NCI-H2107 (cell line): ENCODE measurements at places on chromosomes 13 and 19.
A peak's percentile ranks its signal among the peaks of the same experiment; 100 is the strongest.

DNA sequence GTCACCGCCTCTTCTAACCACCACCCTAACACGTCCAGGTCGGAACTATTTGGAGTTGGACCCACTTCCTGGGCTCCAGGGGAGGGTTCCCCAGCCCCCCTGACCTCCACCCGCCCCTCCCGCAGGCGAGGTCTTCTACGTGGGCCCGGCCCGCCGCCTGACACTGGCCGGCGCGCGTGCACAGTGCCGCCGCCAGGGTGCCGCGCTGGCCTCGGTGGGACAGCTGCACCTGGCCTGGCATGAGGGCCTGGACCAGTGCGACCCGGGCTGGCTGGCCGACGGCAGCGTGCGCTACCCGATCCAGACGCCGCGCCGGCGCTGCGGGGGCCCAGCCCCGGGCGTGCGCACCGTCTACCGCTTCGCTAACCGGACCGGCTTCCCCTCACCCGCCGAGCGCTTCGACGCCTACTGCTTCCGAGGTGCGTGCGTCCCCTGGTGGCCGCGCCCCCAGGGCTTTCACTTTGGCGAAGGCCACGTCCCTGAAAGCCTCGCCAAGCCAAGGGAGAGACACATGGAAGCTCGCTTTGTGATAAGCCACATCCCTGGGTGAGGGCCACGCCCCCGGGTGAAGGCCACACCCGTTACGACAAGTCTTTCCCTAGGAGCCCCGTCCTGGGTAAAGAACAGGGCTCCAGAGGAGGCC is 13.2 kb downstream of the NCAN start:
- peak; percentile 65 for DNase-seq

DNA sequence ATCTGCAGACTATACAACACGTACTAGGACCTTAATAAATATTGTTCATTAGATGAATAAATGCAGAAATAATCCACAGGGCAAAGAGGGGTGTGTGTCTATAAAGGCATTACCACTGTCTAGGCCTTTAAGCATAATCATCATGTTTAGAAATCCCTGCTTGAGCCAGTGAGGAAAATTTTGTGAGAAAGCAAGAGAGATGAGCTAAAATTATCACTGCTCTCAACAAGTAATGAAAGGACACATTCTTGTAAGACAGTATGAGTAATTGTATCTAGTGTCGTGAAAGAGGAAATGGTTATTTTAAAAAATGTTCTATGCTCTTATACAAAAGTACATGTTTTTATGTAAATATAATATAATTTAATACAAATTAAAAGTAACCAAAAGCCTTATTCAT is 1699.4 kb downstream of the PCDH9 start:
- no peak for DNase-seq

DNA sequence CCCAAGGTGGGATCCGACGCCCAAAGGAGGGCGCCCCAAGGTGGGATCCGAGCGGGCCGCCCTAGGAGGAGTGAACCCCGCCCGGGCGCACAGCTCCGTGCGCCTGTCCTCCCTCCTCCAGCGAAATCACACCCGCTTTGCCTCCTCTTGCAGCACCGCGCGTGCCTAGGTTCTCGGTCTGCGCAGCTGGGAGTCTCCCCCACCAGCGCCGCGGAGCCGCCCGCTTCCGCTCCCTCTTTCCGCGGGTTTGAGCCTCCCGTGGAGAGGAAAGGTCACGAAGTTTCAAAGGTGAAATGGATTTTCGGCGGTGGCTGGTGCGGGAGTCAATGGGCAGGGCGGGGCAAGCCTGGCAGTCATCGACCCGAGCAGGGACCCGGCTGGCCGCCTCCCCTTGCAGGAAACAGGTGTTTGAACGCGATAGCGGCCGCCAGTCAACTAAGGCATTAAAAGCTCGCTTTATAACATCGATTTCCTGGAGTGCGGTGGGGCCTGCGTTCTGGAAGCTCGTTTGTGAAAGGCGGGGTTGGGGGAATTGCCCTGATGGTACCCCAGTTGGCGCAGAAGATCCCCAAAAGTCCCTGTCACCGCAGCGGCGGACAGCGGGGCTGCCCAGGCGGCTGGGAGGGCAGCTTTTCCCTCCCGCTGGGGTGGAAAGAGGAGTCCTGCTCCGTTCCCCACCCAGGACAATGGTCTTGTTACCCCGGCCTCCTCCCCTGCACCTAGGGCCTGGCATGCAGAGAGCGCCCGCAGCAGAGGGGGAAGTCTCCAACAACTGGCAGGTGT is 9.0 kb upstream of the SOX1 start:
- DNase-seq = no peak

- DNase-seq = no peak
Measured at GRCh38 chr13:90889906-90890834, 457.3 kb upstream of the MIR17HG start.

DNA sequence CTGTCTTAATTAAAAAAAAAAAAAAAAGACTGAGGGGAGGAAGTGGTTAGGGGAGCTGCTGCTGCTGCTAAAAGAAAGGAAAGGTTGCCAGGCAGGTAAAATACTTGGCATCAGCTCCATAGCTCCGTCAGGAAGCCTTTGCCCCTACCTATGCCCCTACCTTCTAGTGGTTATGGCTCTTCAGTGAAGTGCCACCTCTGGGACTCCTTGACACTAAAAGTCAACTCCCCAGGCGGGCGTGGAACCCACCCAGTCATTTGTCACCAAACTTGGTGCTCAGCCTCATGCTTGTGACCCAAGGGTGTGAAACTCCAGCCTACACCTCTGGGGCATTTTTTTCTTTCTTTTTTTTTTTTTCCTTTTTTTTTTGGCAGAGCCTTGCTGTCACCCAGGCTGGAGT is 4.9 kb upstream of the NECTIN2 start:
- DNase-seq = no peak

DNA sequence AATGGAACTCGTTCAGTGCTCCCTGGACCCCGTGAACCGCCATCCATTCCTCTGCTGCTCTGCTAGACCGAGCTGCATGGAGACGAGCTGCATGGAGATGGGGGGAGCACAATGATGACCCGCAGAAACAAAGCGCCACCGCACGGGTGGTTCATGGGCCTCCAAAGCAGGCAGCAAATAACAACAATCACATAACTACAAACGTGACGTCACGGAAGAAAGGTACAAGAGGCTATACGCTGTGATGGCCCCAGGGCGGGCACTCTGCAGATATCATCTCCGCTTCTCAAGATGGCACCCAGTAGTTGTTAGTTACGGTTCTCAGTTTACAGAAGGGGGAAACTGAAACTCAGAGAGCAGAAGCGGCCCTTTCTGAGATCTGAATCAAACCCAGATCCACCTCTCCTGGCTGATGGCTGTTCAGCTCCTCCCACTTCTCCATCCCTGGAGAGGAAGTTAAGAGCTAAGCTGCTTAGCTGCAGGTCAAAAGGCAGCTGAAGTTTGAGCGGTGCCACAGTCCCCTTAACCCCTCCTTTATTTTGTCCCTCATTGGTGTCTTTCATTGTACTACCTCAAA is 1.7 kb downstream of the ATP13A1 start:
- DNase-seq = no peak

DNA sequence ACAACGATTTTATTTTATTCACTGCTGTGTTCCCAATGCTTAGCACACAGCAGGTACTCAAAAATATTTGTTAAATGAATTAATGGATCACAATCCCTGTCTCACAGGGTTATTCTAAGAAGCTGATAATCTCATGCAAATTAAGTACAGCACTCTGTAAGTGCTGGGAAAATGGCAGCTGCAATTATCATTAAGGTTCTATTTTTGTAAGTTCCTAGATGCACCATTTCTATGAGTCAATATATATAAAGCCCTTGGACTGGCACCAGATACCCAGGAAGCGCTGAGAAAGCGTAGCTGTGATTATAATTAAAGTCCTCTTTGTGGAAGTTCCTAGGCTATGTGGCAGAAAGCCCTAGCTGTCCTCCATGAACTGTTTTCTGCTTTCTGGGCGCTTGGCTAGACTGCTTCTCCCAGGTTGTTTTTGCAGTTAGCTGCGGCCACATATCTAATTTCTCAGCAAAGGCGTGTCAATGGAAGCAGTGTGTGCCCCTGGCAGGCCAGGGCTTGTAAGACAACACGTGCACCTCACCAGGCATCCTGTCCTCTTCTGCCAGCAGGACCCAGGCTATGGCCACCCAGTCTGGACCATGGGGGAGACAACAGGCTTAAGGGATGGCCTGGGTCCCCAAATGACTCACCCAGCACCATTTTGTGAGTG is 5.2 kb upstream of the SRRM5 start:
- DNase-seq = no peak

- DNase-seq = no peak
Measured at GRCh38 chr19:48053856-48054255, 10.0 kb upstream of the CABP5 start.

- no peak for DNase-seq
Measured at GRCh38 chr13:107217251-107217650, 649.3 kb upstream of the ARGLU1 start.

- no peak for DNase-seq
Measured at GRCh38 chr13:49165798-49166752, 54.1 kb upstream of the MLNR start.

DNA sequence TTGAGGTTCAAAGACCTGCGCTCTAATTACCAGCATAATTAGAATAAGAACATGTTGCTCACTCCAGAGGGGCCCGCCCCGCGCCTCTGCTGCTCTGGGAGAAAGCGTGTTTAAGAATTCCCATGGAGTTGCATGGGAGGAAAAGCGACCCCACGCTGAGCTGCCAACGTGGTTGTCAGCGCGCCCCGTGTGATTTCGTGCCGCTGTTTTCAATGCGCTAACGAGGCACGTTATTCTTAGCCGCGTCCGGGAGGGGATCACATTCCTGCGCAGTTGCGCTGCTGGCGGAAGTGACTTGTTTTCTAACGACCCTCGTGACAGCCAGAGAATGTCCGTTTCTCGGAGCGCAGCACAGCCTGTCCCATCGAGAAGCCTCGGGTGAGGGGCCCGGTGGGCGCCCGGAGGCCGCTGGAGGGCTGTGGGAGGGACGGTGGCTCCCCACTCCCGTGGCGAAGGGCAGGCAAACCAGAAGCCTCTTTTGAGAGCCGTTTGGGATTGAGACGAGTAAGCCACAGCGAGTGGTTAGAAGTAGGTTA is 173.8 kb upstream of the SOX1 start:
- DNase-seq = no peak

DNA sequence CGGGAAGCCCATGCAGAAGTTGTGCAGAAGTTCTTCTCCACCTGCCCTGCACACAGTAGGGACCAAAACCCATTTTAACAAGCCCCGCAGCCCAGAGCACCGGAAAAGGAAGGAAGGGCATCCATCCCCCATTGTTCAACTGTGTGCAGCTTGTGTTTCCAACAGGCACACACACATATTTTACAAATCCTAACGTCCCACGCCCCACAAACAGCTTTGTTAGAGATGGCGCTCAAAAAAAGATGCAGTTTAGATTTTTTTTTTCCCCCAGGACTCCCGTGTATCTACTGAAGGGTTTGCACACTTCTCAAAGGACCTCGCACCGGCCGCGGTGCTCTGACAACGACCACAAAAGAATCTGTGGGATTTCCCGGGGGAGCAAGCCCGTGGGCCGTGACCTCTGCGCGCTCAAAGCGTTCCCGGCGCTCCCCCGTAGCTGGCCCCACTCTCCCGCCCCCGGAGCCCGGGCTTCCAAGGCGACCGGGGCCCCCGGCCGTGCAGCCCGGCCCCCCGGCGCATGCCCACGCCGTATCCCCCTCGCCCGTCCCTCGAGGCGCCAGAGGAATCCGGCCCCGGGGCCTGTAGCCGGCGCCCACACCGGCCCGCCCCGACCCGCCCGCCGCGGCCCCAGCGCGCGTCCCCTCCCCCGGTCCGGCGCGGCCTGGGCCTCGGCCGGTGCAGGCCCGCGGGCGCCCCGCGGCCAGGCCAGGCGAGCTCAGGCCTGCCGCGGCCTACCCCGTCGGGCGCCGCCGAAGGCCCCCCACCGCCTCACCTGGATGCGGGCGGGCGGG is 523 bp downstream of the ELAVL1 start:
- no peak for DNase-seq

DNA sequence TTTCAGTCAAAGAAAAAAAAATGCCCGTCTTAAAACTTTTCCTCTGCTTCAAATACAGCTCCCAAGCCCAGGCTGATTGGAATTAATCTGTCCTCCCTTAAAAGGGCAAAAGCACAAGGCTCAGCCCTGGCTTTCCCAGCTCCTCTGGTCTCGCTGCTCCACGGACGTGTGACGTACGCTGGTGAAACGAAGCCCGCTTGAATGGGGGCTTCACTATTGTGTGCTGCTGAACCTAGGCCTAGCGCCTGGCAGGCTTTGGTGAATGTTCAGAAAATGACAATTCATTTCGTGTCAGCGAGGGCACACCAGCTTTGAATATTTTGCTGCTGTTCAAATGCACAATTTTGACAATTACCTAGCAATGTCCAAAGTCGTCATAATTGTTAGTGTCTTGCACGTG is 615 bp upstream of the ZNF135 start:
- DNase-seq = no peak

DNA sequence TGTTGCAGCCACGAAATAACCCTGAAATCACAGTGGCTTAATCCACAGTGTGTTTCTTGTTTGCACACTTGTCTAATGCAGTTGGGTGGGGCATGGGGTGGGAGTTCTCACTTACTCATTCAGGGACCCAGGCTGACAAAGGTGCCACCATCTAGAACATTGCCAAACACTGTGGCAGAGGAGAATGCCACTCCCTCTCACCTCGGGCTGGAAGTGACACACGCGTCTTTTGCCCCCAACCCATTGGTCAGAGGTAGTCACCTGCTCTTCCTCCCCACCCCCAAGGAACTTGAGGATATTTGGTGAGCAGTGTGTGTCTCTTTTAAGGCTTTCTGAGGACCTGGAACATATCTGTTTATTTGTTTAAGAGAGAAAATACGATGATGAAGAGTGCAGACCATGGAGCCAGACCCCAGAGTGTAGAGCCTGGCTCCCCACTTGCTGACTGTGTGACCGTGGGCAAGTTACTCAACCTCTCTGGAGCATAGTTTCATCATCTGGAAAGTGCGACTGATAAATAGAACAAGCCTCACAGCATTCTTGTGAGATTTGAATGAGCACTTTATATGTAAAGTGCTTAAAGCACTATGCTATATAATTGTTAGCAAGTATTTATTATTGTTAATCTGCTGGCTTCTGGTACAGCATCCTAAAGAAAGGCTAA is 17.4 kb downstream of the GPR183 start:
- DNase-seq = no peak

DNA sequence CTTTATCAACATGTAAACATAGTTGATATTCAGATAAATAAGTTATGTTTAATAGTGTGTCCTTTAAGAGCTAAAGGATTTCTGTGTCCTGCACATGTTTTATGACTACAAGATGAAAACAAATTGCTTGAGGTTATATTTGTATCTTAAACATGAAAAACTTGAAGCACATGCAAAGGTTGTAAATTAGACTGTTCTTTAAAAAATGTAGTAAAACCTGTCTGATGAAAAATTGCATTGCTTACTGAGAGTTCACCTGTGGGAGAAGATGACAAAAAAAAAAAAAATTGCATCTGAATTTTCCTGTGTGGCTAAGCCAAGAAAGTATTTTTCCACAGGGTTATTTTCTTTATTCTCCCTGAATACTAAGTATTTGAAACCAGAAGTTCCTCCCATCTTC is 25.7 kb upstream of the LMO7 start:
- DNase-seq = no peak

- DNase-seq = no peak
Measured at GRCh38 chr19:56109226-56109625, 11.9 kb downstream of the ZNF787 start.

- no peak for DNase-seq
Measured at GRCh38 chr19:16496613-16496983, 404 bp downstream of the C19orf44 start.
